ENCODE measurements at places on chromosomes 7 and 10.

- no peak for DNase-seq
These were observed 72.9 kb downstream of the AOAH start for GRCh38 chr7:36651404-36651803.

DNA sequence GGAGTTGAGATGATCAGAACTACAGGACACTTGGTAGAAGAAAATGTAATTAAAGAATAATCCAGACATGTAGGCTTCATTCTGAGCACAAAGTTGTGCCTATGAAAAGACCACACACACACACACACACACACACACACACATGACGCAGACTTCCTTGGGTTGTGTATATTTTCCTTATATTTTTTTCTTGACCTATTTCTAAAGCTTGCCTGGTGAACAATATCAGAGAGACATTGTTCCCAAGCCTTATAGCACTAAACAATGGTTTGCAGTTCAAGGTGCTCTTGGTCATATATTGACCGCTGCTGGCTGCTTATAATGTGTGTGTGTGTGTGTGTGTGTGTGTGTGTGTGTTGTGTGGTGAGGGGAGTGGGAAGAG, 202.7 kb downstream of the PRPF18 start:
- DNase-seq = no peak

DNA sequence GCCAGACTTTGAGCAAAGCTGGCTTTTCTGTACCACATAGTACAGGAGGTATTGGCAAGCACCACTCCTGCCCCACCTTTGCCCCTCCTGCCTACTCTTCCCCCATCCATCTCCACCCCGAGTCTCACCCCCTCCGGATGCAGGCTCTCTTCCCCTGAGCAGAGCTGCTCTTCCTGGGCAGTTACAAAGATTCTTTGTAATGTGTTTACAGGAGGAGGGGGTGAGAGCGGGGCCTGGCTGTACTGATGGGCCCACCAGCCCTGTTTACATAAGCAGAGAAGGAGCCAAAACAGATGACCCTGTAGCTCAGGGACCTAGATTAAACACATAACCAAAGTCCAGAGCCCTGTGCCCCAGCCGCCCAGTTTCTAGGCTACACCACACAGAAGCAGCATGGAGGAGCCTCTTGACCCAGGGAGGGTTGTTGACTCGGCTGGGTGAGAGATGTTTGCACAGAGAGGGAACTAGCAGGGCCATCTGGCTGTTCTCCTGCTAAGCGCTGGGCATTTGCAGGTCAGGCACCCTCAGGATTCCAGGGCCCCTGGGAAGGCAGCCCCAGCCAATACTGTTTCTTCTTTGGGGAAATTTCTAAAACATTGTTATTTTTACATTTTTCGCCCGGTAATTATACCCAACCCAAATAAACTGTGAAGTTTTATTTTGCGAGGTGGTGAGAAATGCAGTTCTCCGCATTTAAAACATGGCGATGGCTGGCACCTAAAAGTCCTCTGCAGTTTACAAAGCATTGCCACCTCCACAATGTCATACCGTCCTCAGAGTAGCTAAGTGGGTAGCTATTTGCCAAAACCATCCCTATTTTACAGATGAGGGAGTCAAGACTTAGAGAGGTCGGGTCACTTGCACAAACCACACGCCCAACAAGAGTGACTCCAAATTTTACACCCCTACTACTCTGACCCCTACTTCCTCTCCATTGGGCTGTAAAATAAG, 11.4 kb upstream of the ZKSCAN1 start:
- no peak for DNase-seq

GRCh38 chr10:52923520-52923919, 150.9 kb upstream of the MBL2 start:
- DNase-seq = no peak
